Stimulated activated CD4-positive, alpha-beta T cell treated with anti-CD3 and anti-CD28 coated beads, Interleukin-1b, Interleukin-23, amount 100 ng/mL, for 48 hours (primary cell): ENCODE measurements at places on chromosomes 4 and X.

GRCh38 chr4:7981738-7982394 is 42.2 kb upstream of the AFAP1 start:
- DNase-seq: no peak

- no peak for DNase-seq
Measured at GRCh38 chrX:97374266-97374665, 490.6 kb downstream of the RPA4 start.

- no peak for DNase-seq
Measured at GRCh38 chr4:151604238-151604637, 156.6 kb downstream of the GATB start.

- DNase-seq: no peak
Measured at GRCh38 chrX:153967536-153968224, 3.9 kb downstream of the HCFC1 start.

DNA sequence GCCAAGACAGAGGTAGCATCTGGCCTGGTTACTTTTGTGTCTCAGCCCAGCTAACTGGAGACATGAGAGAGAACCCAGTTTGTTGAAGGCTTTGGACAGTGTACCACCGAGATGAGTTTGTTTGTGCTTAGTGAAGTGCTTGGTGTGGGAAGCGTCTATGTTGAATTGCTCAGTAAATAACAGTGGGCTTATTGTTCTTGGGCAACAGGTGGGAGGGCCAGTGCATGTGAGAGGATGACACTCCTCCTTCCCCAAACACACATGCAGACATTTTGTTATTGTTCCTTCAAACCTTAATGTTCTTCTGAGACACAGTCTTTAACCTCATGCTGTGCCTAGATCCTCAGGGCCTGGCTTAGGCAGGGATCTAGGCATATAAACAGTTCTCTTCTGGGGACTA is 39.7 kb downstream of the MSN start:
- DNase-seq: no peak
